ENCODE measurements at places on chromosomes 5 and 9.
A peak's percentile ranks its signal among the peaks of the same experiment; 100 is the strongest.

DNA sequence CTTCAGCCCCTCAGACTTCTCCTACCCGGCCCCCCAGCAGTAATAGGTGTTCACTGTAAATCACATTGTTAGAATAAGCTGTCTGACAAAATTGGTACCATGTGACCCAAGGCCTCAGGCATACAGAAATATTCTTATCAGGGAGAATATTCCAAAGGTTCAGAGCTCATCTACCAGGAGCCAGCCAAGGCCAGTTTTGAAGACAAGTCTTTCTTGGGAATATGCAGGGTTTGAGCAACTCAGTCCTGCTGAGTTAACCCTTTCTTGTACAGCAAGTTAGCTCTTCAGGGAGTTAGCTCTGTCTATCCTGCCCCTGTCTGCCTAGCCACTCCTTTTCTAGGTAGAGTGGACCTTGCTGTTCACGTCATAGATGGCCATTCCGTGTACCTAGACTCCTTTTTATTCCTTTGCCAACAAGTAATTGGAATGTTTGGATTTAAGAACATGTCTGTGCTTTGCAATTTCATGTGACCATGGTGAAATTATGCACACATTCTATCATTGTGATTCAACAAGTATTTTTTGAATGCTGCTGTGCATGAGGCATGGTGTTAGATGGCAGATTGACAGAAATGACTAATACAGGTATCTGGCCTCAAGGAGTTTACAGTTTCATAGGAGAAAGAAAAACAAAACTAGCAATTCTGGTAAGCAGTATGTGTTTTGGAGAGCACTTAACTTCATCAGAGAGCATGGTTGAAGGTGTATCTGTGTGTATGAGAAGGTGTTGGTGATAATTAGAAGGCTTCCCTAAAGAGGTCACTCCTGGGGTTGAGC, 22.6 kb downstream of the TGFBR1 start:
- DNase-seq = no peak

DNA sequence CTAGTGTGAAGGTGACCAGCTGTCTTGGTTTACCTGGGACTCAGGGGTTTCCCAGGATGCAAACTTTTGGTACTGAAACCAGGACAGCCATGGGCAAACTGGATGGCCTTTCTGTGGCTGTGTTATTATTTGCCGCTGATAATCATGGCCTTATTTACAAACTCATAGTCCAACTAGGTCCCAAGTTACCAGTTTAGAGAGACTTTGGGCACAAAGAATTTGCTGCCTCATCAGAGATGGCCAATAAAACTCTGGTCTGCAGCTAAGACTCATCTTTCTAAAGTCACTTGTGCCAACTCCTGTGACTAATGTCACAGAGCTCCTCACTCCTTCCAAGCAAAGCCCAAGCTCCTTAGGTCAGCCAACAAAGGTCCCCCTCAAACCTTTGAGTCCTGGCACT, 47.5 kb upstream of the PLPP6 start:
- DNase-seq = no peak

- DNase-seq = no peak
Observed at GRCh38 chr5:15487228-15487627, 12.8 kb upstream of the FBXL7 start.

DNA sequence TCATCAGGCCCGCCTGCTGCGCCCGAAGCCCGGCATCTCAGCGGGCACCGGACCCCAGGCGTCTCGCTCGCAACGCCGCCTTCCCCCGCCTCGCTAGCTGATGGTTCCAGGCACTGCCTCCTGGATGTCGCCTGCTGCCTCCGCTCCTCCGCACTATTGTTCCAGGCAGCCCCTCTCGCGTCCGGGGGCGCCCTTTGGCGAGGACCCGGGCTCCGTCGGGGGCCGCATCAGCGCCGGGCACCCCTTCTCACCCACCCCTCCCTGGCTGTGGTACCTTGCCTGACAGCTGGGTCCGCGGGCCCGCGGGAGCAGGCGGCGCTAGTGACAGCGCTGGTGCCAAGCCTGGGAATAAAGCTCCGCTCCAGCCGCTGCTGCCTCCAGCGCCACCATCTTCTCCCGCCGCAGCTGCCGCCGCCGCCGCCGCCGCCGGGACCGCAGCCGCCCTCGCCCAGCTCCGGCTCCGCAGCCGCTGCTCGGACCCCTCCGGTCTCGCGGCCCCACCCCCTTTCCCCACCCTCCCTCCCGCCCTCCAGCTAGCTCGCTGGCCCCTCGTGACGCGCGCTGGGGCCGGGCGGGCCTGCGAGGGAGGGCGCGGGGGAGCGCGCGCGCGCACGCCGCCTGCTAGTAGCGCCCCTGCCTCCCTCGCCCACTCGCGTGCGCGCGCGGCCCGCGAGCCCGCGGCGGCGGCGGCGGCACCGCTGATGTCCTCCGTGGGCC, at the start of gene APBA1:
TSS of gene APBA1 (minus strand) at position 493 of the 717 bp plus-strand sequence.
- peak; percentile 58 for DNase-seq
